ENCODE measurements at places on chromosomes 3 and 15.
A peak's percentile ranks its signal among the peaks of the same experiment; 100 is the strongest.

- no peak for DNase-seq
These were observed 107.1 kb downstream of the TMCO5A start for GRCh38 chr15:38041576-38041975.

DNA sequence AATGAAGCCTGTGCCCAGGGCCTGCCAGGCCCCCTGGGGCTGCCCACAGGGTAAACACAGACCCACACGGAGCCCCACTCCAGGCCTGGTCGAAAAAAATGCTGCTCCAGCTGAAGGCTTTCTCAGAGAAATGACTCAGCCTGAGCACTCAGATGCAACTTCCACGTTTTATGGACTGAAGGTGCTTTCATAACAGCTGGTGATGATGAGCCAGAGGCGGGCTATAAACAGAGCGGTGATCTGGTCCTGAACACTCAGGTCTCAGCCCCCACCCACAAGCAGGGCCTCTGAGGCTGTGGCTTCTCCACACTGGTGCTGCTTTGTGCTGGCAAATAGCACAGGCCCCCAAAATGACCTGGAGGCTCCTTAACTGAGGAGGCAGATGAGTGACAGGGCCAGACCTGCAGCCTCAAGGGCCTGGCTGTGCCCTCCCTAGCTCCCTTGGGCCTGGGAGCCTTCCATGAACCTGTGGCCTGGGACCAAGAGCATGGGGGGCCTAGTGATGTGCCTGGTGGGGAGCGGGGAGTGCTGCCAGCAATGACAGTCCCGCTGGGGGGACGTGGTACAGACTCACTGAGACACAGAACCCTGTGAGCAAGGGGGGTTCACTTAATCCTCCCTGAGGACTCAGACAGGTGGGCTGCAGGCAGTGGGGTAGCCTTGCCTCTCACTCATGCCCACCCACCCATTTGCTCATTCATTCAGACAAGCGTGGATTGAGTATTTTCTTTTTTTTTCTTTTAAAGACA, 23.0 kb upstream of the FURIN start:
- DNase-seq: peak; percentile 58

- no peak for DNase-seq
These were observed 496.1 kb downstream of the FOXP1 start for GRCh38 chr3:71087143-71088018.

- no peak for DNase-seq
These were observed 572 bp downstream of the DNAJB11 start for GRCh38 chr3:186570941-186571643.

GRCh38 chr3:32821686-32822296, 4.0 kb downstream of the TRIM71 start:
- DNase-seq: peak; percentile 71

DNA sequence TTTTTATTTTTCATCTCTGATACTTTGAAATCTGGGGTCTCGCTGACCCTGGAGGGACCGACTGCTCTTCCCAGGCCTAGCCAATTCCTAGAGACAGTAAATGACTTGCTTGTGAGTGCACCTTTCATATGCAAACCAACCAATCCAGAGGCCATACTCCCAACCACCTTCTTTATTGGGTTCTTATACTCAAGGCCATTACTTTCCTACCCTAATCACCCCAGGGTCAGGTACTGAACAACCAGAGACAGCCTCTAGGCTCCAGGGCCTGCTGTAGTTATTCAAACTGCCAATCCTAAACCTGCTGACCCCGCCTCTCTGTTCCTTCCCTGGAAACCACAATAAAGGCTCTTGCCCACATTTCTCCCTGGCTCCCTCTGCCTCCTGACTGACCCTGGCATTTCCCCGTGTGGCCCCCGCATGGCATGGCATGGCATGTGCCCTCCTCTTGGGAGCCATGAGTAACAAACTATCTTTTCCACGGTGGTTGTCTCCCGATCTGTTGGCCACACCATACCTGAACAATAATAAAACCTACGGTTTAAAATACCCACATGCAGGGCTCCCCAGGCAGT, 42.9 kb downstream of the ADCY5 start:
- DNase-seq: peak; percentile 72

DNA sequence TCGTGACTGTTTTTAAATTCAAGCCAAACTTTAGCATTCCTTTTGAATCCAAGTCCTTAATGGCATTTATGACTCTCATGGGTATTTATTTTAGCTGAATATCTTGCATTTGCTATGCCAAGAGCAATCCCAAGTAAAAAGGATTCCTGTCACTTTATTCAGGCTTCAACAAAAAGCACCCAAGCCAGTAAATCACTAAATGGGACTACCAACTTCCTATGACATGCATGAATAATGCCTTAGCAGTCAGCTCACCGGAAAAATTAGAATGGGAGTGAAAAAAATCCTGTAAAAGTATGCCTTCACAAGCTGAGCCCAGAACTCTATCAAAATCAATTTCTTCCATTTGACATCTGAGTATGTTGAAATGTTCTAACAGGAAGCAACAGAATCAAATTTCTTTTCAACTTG, 1297.9 kb downstream of the ROBO2 start:
- no peak for DNase-seq

GRCh38 chr3:152849996-152850578, 15.2 kb downstream of the P2RY1 start:
- no peak for DNase-seq

GRCh38 chr15:88115486-88116152, 140.9 kb downstream of the NTRK3 start:
- no peak for DNase-seq

Data from ELF-1 (cell line).